Urinary bladder (tissue), 4 donors: ENCODE measurements at places on chromosomes 13 and 19. TPM values are rescaled to one million over a fixed set of nuclear protein-coding genes. Genes with fewer than 3 reads are reported as not detected.

Gene IL4I1
- 1.4 TPM for polyA plus RNA-seq

Gene C19orf38
- polyA plus RNA-seq = 2.4 TPM

Gene CD209
- polyA plus RNA-seq = 5.3 TPM

Gene PLIN5
- polyA plus RNA-seq = 5.7 TPM

Gene VSTM2B
- not detected for polyA plus RNA-seq

Gene KLHL26
- 12.5 TPM for polyA plus RNA-seq

Gene HS6ST3
- 0.37 TPM for polyA plus RNA-seq
